Left forelimb (tissue), 1 donor: ENCODE measurements at places on chromosomes 6 and 20.
A peak's percentile ranks its signal among the peaks of the same experiment; 100 is the strongest.

GRCh38 chr6:33249732-33250630 is 21.7 kb downstream of the VPS52 start:
- DNase-seq: peak; percentile 5

- DNase-seq: no peak
Measured at GRCh38 chr6:150395388-150396009, 26.7 kb downstream of the IYD start.

DNA sequence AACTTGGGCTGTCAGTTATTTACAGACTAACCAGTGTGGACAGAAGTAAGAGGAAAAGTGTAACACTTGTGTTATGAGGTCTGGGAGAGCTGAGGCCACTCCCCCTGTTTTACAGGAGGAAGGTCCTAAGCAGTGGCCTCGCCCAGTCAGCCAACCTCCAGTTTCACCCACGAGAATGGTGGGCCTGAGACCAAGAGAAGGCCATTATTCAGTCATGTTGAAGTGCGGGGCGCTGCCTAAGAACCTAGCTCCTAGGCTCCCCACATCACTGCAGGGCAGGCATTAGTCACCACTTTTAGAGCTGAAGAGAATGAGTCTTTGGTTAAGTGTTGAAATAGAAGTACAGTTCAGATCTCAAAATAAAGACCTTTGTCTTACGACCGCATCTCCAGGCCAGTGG is 27.9 kb downstream of the CDYL start:
- no peak for DNase-seq

- no peak for DNase-seq
Measured at GRCh38 chr20:22681591-22682248, 97.3 kb upstream of the FOXA2 start.

GRCh38 chr6:95232446-95232845 is 344.9 kb upstream of the MANEA start:
- no peak for DNase-seq

GRCh38 chr6:98833057-98833306 is 1.4 kb upstream of the POU3F2 start:
- DNase-seq: peak; percentile 67

- peak; percentile 78 for DNase-seq
Measured at GRCh38 chr6:16238057-16238962, at the start of gene GMPR. TSS of gene GMPR (plus strand) at chr6:16238587. CDS start at chr6:16238694, 107 bp downstream.

DNA sequence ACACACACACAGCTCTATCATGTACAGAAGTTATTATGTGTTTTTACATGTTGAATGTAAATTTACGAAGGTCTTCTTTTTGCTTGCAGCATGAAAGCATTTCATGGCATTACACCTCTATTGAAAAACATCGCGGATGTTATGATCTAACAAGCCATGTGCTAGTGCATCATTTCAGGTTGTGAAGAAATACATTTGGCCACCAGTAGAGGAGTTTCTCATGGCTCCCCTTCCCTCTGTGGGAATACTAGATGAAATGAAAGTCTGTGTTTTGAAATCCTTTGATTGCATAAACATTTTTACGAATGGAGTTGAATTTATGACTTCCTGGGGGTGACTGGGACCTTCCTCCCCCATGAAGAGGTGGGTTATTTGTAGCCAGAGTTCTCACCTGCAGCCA is 17.7 kb downstream of the MAS1 start:
- no peak for DNase-seq

- no peak for DNase-seq
Measured at GRCh38 chr20:52279706-52280105, 88.1 kb upstream of the ZFP64 start.

DNA sequence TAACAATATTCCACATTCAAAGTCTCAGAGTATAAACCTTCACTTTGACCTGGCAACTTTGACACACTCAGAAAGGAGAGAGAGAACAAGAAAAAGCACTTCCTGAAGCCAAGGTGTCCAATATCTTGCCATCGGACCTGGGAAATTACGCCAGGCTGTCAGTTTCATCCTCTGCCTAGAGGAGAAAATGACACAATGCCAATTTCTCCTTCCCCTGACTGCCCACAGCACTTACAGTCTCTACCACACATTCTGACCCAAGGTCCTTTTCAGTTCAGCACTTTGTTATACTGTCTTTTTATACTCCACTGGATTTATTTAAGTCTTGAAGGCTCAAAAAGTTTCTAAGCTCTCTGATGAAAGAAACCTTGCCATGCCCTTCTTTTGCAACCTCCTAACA is 250.4 kb downstream of the GMPR start:
- no peak for DNase-seq

- DNase-seq: no peak
Measured at GRCh38 chr20:755941-756340, 12.4 kb downstream of the SLC52A3 start.

DNA sequence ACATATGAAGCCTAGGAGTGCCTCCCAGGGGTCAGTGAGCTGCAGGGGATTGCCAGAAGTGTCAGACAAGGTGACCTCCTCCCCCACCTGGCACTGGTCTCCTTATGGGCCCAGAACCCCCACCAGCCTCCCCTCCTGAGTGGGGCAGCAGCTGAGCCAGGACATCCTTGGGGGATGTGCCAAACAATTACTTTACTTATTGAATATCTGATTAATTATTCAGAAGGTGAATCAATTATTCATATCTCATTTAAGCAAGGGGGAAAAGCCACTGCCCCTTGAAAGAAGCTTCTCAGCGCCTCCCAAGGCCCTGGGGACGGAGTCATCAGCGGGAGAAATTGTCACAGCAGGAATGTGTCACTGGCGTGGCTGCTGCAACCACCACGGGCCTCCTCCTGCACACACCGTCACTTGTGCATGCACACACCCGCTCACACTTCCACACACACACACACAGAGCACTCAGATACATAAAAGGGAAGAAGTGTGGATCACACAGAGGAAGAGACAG is 123.4 kb upstream of the MAFB start:
- DNase-seq: peak; percentile 28

- no peak for DNase-seq
Measured at GRCh38 chr6:150140236-150140969, 2.4 kb upstream of the PPP1R14C start.

DNA sequence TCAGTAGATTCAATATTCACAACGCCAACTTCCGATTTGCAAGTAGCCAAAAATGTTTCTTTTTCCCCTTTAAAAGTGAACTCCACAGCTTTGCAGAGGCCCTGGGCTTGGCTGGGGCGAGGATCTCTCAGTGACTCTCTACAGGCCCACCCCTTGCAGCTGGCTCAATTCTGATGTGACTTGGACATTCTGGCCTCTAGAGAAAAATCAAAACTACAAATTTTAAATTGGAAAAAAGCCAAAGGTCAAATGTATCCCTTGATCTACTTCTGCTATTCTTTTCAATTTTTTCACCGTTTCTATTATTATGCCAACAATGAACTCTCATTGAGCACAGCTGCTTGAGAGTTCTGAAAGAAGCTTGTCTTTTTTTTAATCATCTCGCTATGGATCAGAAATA is 245.9 kb upstream of the HS3ST5 start:
- DNase-seq: no peak

GRCh38 chr20:8790442-8791074 is 278.3 kb upstream of the PLCB4 start:
- DNase-seq: no peak

DNA sequence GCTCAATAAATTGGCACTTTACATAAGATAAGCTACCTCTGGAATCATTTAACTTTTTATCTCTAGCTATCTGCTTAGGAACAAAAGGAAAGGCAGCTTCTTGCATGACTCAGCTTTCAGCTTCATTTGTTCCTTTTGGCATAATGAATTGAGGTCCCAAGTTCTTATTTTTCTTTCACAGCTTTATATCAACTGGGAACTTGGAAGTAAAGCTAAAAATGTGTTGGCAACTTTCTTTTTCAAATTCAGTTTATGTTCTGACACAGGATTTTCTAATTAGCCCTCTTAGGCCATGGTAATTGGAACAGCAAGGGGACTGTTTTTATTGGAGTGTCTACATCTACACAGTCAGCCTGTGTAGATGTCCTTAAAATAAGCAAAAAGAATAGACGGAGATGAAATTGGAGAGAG is 55.2 kb upstream of the MRAP2 start:
- DNase-seq: no peak

DNA sequence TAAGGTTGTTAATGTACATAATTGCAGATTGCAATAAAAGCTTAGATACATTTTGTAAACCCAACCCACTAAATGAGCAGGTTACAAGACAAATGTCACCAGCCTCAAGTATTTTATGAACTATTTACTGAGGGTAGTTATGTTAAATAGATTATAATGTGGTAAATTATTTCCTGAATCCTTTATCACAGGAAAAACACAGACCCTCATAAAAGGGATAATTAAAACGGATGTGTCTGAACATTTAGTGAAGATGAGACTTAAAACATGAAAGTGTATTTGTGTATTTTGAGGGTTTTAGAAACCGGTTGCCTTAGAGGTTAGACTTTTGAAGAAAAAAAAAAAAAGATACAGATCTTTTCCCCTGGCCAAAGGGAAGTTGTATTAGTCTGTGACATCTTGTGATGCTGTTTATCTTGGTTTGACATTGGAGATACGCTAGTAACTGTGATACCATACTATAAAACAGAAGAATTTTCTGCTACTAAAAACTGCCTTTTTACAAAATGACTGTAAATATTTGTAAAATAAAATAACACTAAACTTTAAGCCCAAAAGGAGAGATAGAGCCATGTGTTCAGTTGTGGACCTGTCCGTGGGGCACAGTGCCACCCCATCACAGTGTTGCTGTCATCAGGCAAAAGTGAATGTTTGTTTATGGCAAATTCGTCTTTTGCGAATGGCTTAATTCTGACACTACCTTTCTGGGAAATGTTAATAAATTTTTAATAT is 9.7 kb downstream of the DYNLT1 start:
- DNase-seq: no peak

- DNase-seq: no peak
Measured at GRCh38 chr6:169518451-169518850, 183.4 kb downstream of the WDR27 start.

DNA sequence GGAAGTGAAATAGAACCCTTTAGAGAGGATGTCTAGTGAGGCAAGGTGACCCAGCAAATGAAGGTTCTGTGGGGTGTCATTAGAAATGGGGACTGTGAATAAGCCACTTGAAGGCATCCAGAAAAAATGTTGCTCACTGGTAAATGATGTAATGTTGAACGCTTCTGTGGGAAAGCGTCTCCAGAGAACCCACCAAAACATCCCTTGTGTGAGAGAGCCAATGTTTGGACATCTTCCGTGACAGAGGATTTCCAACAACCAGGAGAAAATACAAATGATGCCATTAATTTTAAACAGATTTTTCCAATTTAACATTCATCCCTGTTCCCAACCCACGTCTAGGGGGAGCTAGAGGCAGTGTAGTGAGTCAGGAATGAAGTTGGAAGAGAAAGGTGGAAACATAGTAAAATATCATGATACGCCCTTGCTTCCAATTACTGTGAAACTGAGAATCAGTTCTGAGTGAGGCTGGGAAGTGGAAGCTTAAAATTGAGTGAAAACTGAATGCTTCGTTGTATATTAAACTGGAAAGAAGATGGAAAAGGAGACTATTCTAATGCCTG is 584.2 kb downstream of the CD109 start:
- no peak for DNase-seq
